ENCODE measurements at places on chromosomes 11 and 22.
A peak's percentile ranks its signal among the peaks of the same experiment; 100 is the strongest.

- H3K36me3 ChIP-seq, result peaks cover 3% of the 10 kb centered on the region
- peaks cover 14% of the 10 kb centered on the region for H3K4me1 ChIP-seq
- H3K27ac ChIP-seq, result no peak overlapping the region
Observed at GRCh38 chr22:30668386-30668710, 673 bp upstream of the DUSP18 start.

DNA sequence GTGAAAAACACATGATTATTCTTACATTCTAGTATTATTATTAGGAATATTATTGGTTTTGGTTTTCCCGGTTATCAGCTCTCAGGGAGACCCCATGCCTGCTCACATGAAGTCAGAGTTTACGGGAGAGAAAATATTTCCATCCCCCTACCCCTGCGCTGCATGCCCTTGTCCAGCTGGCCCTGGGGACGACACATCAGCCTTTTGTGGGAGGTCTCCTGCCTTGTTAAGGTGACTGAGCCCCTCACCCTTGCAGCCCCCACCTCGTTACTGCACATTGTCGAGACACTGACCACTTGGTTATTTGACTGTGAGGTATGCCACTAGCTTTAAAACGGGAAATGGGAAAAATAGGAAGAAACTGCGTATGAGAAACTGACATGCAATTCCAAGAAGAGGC is 63.0 kb downstream of the PARVG start:
- H3K36me3 ChIP-seq, result no peaks in the 10 kb centered on the region
- H3K27ac ChIP-seq, result no peak overlapping the region
- H3K27me3 ChIP-seq, result peaks cover 30% of the 10 kb centered on the region
- H3K4me3 ChIP-seq, result no peak overlapping the region
- no peaks in the 10 kb centered on the region for H3K4me1 ChIP-seq

DNA sequence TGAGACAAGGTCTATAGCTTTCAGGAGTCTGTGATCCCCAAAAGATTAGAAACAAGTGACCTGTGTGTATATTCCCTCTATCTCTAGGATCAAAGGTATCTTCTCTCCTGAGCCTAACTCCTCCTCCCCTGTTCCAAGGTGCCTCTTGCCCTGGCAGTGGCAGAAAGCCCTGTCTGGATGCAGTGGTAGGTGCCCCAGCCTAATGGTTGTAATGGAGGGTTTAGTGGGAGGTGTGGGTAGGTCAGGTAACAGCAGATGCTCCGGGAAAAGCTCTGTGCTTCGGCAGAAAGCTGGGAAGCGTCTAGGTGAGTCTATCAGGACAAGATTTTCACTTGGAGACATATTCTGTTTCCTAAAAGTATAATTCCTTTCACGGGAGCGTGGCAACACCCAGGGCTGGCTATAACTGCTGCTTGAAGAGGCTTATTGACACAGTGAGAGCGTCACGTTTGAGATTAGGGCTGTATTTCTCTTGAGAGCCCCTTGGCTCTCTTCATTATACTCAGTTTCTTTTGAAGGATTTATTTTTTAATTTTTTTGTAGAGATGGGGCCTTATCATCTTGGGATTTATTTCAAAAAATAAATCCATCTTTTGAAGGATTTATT is 49.5 kb downstream of the PRR5L start:
- no peaks in the 10 kb centered on the region for H3K36me3 ChIP-seq
- no peak overlapping the region for H3K4me3 ChIP-seq
- H3K4me1 ChIP-seq, result peaks cover 13% of the 10 kb centered on the region
- H3K27me3 ChIP-seq, result peaks cover 49% of the 10 kb centered on the region

- H3K36me3 ChIP-seq, result peaks cover 28% of the 10 kb centered on the region
- peak overlapping the region; percentile 35 for H3K27ac ChIP-seq
- H3K4me1 ChIP-seq, result peaks cover 16% of the 10 kb centered on the region
- H3K4me3 ChIP-seq, result no peak overlapping the region
- no peaks in the 10 kb centered on the region for H3K27me3 ChIP-seq
- DNase-seq, result no peak
Observed at GRCh38 chr22:43994006-43994405, 30.1 kb upstream of the PARVB start.
